Jurkat, Clone E6-1 (cell line): ENCODE measurements at places on chromosomes 2 and 18.

DNA sequence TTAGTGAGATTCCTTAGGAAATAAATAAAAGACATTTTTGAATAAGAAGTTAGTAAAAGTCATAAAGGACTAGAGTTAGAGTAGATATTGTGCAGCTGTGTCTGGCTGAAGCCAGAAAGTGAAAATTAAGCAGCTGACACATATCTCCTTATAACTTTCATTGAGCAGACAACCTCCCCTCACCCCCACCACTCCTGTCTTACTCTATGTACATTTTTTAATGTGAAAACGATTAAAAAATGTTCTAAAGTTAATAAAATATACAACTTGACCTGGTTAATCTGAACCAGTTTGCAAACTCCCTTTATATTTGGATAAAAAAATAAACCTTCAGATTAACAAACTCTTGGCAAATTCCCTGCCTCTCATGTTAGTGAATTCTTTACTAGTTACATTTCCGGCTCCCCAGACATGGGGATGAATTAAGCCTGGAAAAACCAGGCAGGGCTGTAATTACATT lies 462.8 kb downstream of the MEIS1 start:
- DNase-seq = no peak

- DNase-seq = no peak
Observed at GRCh38 chr2:218292048-218293014, at the start of gene TMBIM1. TSS of gene TMBIM1 (minus strand) at chr2:218292503. CDS start at chr2:218282141, 10,362 bp downstream.

- DNase-seq = no peak
Observed at GRCh38 chr2:228867406-228867805, 403.7 kb downstream of the PID1 start.

GRCh38 chr2:173119944-173120343 lies 44.3 kb downstream of the MAP3K20 start:
- DNase-seq = no peak

DNA sequence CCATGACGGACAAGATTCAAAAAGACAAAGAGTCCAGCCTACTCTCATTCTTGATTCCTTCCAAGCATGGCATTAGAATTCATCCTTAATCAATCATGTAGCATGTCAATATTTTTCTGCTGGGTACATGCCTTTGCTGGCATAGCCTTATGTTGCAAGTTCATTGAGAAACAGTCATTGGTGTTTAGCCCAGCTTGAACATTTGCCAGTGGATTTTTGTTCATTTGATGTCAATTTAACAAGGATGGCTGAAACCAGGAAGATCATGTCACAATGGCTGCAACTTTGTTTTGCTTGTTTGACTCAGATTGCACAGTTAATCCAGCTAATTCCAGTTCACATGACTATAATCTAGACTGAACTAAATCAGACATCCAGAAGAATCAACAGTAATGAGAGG lies 1132.2 kb downstream of the LRP1B start:
- no peak for DNase-seq

- DNase-seq = no peak
Observed at GRCh38 chr2:129930451-129930850, 49.0 kb upstream of the RAB6C start.

GRCh38 chr18:49274188-49274714 lies 186.2 kb downstream of the DYM start:
- no peak for DNase-seq

DNA sequence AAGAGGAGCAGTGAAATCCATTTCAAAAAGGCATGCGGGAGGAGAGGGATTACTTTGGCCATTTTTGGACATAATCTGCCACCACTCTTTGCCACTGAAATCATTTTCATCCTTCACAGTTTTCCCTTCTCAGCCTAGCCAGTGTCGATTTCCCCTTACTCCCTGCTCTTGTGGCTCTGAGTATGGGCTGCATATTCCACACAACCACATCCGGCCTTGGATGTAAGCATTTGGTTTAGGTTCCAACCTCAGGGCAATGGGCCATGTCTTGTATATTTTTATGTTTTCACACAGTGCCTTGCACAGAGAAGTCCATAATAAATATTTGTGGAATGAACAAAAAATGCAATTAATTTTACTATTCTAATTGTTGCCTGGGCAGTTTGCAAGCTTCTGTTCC lies 7.7 kb upstream of the SERPINE2 start:
- no peak for DNase-seq

- no peak for DNase-seq
Observed at GRCh38 chr2:154198866-154199265, 327.1 kb downstream of the GALNT13 start.
